ENCODE measurements at places on chromosomes 12 and 14.

DNA sequence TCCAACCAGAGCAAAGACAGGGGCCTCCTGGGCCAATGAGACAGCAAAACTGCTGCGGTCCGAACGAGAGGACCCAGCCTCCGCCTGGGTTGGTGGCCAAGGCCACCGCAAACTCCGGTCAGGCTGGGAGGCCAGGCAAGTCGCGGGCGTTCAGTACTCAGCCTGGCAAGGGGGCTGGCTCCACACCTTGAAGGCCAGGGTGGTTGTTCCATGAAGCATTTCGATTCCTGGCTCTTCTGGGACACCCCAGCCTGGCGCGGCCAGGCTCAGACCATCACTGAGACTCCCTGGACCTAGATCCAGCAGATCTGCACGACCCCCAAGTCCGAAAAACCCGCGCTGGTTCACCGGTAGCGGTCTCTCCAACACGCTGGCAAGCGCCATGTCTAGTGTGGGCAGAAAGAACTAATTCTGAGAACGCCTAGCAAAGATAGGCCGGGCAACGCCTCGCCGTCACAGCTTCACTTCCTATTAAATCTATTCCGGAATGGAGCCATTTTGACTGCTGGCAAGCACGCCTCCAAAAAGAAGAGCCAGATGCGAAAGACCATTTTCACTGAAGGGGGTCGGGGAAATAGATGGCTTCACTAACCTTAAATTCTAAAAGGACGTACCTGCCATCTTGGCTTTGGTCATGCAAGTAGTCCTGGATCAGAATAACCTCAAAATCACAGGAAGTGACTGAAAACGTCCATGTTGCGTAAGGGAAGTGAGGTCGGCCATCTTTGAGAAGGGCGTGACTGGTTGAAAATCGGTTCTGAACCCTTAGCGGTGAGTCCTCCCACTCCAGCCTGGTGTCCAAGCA is at the start of gene PSMB5:
PSMB5 (minus strand) TSS at position 403 of the 805 bp plus-strand sequence; CDS start at position 384, 19 bp downstream.
- DNase-seq = peak; percentile 64

- no peak for DNase-seq
These were observed 11.9 kb downstream of the DHX37 start for GRCh38 chr12:124976999-124977398.

DNA sequence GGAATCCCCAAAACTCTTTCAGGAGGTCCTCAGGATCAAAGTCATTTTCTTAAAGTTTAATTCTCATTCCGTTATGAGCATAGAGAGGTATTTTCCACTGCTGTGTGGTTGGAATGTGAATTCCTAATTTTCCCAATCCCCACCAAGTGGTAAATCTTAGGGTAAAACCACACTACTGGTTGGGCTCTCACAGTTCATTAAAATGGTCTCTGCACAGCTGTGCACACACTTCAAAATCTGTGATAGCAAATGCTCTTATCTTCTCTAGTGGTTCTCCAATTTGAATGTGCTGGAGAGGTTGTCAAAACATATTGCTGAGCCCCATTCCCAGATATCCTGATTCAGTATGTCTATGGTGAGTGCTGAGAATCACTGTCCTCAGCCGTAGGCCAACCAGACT is 189.1 kb downstream of the BMP4 start:
- no peak for DNase-seq

GRCh38 chr14:93059917-93060545 is 55.7 kb downstream of the ITPK1 start:
- no peak for DNase-seq

GRCh38 chr14:75119056-75119455 is 7.8 kb downstream of the NEK9 start:
- no peak for DNase-seq

- DNase-seq = no peak
These were observed 251.4 kb upstream of the ATP2B1 start for GRCh38 chr12:89960011-89960507.

GRCh38 chr12:89775063-89775985 is 66.7 kb upstream of the ATP2B1 start:
- DNase-seq = no peak

GRCh38 chr12:27843714-27844245 is 63.7 kb upstream of the MANSC4 start:
- no peak for DNase-seq

- DNase-seq = no peak
These were observed 48.7 kb downstream of the CCDC88C start for GRCh38 chr14:91368776-91369416.

- no peak for DNase-seq
These were observed 8.9 kb upstream of the C14orf132 start for GRCh38 chr14:96030108-96030760.

- no peak for DNase-seq
These were observed 42.8 kb downstream of the CACNA2D4 start for GRCh38 chr12:1875608-1876007.

GRCh38 chr12:20798554-20798953 is 12.0 kb upstream of the SLCO1B3 start:
- no peak for DNase-seq

DNA sequence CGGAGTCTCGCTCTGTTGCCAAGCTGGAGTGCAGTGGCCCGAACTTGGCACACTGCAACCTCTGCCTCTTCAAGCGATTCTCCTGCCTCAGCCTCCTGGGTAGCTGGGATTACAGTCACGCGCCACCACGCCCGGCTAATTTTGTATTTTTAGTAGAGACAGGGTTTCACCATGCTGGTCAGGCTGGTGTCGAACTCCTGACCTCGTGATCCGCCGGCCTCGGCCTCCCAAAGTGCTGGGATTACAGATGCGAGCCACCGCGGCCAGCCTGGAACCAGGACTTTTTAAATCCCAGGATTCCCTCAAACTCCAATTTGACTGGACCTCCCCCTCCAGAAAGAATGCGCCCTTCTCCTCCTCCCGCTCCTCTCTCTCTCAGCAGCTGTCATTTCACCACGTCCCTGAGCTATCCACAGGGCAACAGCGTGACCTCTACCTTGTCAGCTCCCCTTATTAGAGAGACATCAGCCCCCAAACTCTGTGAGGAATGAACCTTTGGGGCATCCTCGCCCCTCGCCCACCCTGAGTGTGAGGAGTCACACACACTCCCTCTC is 2.0 kb downstream of the ESYT1 start:
- DNase-seq = no peak

DNA sequence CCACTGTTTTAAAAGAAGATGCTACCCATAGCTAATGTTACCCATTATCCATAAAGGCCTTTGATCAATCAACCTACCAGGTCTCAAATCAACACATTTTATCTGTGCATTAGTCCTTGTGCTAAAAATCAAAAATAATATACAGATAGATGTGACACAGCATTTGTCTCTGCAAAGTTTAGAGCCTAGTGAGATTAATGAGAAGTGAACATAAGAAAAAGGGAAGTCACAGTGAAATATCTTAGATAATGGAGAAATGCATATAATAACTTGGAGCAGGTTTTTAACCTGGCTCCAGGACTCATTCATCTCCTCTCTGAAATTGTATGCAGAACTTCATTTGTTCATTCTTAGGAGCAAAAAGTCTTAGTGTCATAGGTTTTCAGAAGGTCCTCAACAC is 7.2 kb downstream of the PDE3A start:
- DNase-seq = no peak

GRCh38 chr12:27615331-27615891 is 80.8 kb upstream of the REP15 start:
- no peak for DNase-seq

DNA sequence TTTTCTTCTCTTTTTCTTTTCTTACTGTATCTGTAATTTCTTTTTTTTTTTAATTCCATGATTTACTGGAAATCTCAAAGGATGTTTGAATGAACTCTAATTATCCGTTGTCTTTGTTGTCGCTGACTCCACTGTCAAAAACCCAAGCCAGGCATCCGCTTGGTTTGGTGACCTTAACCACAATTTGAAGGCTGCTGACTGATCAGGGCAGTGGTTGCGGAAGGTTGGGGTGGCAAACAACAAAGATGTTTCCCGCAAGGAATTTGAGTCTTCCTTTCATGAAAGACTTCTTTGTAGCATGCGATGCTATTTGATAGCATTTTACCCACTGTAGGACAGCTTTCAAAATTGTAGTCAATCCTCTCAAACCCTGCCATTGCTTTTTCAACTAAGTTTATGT is 1013.8 kb downstream of the DIO2 start:
- DNase-seq = no peak

- DNase-seq = no peak
These were observed 23.0 kb upstream of the TTC7B start for GRCh38 chr14:90839024-90839888.

- DNase-seq = no peak
These were observed 312.3 kb downstream of the ATP23 start for GRCh38 chr12:58253663-58254062.

GRCh38 chr12:123713823-123714585 is 1.9 kb downstream of the ATP6V0A2 start:
- no peak for DNase-seq

GRCh38 chr12:75913502-75914351 is 117.8 kb downstream of the PHLDA1 start:
- no peak for DNase-seq

GRCh38 chr14:33933386-33933933 is 17.4 kb downstream of the EGLN3 start:
- no peak for DNase-seq

DNA sequence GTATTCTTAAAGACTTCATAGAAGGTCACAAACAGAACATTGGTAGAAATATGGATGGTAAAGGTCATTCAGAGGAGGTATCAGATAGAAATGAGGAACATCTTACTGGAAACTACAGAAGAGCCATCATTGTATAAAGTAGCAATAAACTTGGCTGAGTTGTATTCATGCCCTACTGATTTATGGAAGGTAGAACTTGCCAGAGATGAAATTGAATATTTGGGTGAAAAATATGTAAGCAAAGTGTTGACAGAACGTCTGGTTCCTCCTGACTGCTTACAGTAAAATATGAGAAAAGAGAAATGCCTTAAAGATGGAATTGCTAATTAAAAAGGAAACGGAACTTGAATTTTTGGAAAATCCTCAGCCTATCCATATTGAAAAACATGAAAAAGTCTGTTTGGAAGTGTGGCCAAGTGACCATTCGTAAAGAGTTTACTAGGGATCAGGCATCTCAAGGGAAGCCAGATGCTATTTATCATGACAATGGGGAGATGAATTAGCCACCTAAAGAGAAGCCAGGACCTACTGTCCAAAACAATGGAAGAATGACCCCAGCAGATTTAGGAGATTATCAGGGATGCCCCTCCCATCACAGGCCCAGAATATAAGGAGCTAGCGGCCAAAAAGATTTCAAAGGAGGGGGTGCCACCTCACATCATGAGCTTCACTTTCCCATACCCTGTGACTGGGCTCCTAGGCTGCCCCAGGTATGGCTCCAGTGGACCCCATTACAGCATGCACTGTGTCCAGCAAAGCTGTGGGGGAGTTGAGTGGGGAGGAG is 189.3 kb downstream of the ITPR2 start:
- DNase-seq = no peak

GRCh38 chr12:104751594-104751993 is 206.5 kb downstream of the SLC41A2 start:
- DNase-seq = no peak

GRCh38 chr12:112160611-112161010 is 35.3 kb downstream of the TRAFD1 start:
- no peak for DNase-seq

DNA sequence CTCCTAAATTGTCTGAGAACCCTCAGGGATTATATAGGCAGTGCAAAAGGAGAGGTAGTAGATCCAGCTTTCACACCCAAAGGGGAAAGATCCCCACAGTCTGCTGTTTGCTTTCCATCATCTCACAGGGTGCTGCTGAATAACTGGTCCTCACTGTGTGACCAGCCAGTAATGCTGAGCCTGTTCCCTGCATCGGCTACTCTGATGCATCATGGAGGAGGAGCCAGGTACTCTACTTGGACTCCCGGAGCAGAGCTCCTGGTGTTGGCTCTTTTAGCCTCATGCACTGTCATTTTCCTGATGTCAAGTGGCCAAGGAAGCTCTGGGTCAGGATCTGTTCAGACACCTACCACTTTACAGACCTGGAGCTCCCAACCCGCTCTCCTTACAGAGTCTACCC is 127.4 kb upstream of the ATF1 start:
- DNase-seq = no peak

DNA sequence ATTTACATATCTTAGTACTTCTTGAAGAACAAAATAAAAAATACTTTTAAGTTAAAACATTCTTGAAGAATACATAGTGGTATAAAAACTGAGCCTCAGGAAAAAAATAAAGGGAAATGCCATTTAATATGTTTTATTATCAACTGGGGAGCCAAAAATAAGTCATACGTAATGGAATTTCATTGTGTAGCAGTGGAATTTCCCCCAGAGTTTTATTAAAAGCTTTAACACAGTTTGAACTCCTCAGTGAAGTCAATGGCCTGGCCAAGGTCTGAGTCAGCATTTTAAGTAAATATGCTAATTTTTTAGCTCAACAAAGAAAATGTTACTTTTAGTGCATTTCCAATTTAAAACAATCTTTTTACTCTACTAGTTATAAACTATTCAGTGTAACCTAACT is 350.1 kb upstream of the ATP2B1 start:
- DNase-seq = no peak

- DNase-seq = no peak
These were observed 1.8 kb upstream of the DYRK2 start for GRCh38 chr12:67646775-67647174.

GRCh38 chr14:103058164-103059055 is 1.1 kb upstream of the CDC42BPB start:
- DNase-seq = no peak

DNA sequence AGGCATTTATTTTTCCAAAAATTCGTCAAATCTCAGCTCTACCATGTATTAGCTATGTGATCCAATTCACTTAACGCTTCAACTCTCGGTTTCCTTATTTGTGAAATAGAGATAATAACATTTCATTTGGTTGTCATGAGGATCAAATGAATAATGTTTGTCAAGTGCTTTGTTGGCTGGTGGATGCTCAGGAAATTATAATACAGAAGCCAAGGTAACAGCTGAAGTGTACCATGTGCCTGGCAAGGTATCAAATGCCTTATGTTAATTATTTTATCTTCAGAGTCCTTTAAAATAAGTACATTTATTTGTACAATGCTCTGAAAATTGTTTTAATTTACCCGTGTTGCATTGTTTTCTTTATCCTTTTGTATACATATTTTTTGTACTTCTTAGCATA is 6.1 kb upstream of the PRKCH start:
- DNase-seq = no peak
